Central memory CD4-positive, alpha-beta T cell (primary cell): ENCODE measurements at places on chromosomes 13 and 19.

- DNase-seq = no peak
These were observed 901.4 kb downstream of the EFNB2 start for GRCh38 chr13:105634059-105634458.

DNA sequence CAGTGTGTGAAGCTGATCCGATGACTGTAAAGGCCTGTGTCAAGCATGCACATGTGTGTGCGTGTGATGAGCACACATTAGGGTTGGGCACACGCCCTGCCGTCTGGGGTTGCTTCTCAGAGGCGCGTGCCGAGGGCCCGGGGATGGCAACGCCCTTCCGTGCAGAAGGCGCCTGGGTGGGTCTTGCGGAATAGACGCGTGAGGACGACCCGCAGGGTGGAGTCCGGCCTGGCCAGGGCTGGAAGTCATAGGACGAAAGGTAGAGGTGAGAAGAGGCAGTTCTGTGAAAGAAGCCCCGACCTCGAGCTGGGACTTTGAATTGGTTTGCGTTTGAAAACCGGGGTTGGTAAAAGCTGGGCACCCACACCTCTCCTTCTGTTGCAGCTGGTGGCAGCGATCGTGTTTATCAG, 35.7 kb downstream of the TMEM255B start:
- no peak for DNase-seq

GRCh38 chr13:43797869-43798268, 11.1 kb upstream of the ENOX1 start:
- no peak for DNase-seq

- no peak for DNase-seq
These were observed 4.4 kb upstream of the TBC1D4 start for GRCh38 chr13:75486146-75487062.

GRCh38 chr19:28154077-28154476, 1058.9 kb downstream of the UQCRFS1 start:
- DNase-seq = no peak
